Esophagus mucosa (tissue), 1 donor: ENCODE measurements at places on chromosomes 6 and 20. TPM values are rescaled to one million over a fixed set of nuclear protein-coding genes. Genes with fewer than 3 reads are reported as not detected.

GRCh38 chr6:167661552-167662044, 165.1 kb upstream of the AFDN start:
- ATAC-seq = no peak

GRCh38 chr6:14972379-14973067, 273.3 kb upstream of the JARID2 start:
- no peak for ATAC-seq

WASF1 gene
- total RNA-seq = 6.0 TPM

DPPA5 gene
- not detected for total RNA-seq
